ENCODE measurements at places on chromosomes 3 and 15.

GRCh38 chr3:171347301-171348039, 112.7 kb downstream of the TNIK start:
- no peak for DNase-seq

- no peak for DNase-seq
These were observed 427.7 kb downstream of the GABRG3 start for GRCh38 chr15:27398631-27399161.

DNA sequence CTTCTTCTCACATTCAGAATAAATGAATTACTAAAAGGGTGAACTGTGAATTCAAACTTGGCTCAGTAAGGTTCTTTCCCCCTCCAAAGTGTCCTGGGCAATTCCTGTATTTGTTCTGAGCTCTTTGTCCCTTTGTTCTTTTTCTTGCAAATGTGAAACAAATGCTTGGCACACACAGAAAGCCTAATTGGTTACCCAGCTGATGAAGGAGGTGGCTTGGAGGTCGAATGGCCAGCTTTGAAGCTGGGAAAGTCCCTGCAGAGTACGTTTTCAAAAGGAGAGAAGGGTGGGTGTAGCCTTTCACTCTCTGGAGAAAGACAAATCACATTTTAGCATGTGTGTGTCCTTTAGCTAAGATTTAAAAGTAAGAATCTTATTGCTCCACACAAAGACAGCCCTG, 154.4 kb downstream of the PEX5L start:
- no peak for DNase-seq

DNA sequence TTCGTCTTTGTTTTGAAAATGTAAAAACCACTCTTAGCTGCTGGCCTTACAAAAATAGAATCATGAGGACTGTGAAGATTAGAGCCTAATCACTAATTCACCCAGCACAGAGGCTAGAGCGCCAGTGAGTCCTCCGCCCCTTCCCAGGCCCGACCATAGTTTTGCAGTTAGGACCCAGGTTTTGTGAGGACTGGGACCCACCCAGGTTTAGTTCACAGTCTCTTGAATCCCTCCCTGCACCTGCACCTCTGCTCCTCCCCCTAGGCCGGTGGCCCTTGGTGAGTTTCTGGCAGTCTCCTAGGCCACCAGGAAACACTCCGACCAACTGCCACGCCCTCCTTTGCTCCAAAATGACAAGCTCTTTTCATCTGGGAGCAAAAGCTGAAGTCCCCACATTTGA, 136.0 kb upstream of the CCDC54 start:
- no peak for DNase-seq

GRCh38 chr3:95302044-95302443, 1239.2 kb downstream of the NSUN3 start:
- no peak for DNase-seq

DNA sequence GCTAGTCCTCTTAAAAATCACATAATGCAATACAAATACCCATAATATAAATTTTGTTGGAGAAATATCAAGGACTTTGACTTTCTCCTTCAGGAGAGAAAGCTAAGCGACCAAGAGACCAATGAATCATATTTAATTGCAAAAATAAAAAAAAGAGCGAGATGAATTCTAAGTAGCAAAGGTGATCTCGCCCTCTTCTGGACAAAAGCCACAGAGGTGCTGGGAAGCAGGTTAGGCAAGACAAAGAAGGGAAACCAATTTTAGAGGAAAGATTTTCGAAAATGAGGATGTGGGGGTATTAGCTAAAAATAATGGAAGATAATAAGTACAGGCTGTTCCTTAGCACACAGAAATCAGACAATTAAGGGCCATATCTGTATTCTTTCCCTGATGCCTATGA, 111.4 kb upstream of the PLAAT1 start:
- no peak for DNase-seq

DNA sequence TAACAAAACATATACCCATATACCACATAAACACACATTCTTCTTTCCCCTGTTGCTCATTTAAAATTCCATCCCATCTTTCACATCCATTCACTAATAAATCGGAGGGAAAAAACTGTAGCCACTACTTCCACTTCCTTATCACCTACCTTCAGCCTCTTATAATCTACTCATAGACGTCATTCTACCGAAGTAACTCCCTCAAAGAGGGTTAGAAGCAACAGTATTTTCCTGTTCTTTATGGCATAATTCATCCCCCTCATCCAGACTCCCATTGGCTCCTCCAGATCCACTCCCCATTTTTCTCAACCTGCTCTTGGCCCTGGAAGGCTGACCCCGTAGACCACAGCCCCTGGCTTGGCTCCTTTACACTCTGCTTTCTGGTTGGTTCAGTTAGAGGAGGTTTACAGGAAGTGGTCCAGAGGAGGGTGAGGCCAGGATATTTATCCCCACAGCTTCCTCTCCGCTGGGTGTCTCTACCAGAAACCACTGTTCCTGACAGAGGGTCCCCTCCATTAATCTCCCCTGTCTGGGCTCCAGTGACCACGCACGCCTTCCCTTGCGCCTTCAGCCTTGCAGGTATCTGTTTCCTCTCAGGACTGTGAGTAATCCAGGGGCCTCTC, 46.3 kb downstream of the FMN1 start:
- DNase-seq, result no peak

DNA sequence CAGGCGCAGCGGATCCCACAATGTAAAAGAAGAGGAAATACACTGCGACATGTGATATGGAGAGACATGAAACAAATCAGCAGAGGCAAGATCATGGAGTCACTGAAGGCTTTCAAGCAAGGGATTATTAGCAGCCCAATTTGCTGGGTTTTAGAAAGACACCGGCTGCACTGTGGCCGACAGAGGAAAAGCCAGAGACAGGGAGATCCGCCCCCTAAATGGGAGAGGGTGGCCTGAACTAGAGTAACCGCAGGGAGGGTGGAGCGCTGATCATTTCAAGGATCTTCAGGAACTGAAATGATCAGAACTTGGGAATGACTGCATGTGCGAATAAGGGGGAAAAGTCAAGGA, 612 bp upstream of the C15orf40 start:
- no peak for DNase-seq

DNA sequence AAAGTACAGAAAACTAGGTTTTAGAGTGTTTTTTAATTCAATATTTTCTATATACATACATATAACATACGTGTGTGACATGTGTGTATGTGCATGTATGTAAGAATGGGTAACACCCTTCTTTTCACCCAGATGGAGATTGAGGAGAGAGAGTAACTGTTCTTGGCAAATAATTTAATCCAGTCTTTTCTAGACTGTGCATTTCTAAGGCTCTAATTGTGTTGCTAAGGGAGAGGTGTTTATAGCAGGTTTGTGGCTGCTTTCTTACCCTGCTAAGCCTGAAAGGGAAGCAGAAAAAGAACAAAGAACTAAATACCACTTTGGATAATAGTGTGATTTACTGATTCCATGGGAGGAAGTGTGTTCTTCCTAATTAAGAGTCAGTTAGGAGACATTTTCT, 46.0 kb upstream of the ALDH1L1 start:
- no peak for DNase-seq

DNA sequence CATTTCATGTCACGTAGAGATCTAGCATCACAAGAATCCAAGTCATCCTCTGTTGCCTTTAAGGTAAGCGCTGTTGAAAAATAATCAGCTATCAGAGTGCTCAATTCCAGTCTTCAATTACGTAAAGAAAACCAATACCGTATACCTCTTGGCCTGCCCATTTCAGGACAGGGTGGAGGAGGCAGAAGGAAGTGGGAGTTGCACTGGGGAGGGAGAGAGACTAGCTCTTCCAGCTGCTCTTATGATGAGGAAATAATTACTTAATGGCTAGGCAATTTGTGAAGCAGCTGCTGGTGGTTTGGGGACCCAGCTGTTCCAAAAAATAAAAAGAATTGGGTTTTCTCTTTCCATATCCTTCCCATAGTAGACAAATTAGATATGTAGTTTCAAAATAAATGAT, 365.8 kb upstream of the MCTP2 start:
- DNase-seq, result no peak

GRCh38 chr15:26661107-26661506, 111.8 kb downstream of the GABRB3 start:
- no peak for DNase-seq

DNA sequence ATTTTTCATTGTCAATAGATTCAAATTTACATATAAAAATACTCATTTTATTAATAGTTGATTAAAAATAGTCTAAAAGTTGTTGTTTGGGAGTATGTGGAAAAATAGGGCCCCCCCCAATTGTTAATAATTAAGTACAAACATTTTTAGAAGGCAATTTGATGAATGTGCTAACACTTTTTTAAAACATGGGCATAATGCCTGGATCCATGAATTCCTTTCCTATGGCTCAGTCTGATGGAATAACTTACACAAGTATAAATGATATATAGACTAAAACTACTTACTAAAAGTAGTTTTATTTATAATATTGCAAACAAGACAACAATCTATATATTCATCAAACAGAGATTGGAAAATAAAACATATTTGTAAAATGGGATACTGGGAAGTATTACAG, 247.2 kb upstream of the LRRN1 start:
- no peak for DNase-seq

GRCh38 chr15:70613271-70613670, 150.1 kb downstream of the UACA start:
- no peak for DNase-seq

DNA sequence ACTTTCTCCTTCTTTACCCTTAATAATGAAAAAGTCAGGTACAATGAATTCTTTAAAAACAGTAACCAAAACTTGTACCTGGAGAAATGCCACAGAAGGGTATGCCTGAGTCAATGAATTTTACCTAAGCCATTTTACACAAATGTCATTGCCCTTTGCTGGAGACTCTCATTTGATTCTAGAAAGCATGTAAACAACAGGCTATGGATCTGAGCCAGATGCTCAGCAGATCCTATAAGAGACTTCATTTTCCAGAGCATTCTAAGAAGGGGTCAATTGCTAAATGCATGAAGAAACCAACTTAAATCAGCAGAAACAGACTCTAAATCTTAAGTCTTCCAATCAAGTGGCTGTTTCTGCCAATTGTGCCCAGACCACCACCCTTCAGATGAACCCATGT, 83.8 kb upstream of the GALNT15 start:
- DNase-seq, result no peak

DNA sequence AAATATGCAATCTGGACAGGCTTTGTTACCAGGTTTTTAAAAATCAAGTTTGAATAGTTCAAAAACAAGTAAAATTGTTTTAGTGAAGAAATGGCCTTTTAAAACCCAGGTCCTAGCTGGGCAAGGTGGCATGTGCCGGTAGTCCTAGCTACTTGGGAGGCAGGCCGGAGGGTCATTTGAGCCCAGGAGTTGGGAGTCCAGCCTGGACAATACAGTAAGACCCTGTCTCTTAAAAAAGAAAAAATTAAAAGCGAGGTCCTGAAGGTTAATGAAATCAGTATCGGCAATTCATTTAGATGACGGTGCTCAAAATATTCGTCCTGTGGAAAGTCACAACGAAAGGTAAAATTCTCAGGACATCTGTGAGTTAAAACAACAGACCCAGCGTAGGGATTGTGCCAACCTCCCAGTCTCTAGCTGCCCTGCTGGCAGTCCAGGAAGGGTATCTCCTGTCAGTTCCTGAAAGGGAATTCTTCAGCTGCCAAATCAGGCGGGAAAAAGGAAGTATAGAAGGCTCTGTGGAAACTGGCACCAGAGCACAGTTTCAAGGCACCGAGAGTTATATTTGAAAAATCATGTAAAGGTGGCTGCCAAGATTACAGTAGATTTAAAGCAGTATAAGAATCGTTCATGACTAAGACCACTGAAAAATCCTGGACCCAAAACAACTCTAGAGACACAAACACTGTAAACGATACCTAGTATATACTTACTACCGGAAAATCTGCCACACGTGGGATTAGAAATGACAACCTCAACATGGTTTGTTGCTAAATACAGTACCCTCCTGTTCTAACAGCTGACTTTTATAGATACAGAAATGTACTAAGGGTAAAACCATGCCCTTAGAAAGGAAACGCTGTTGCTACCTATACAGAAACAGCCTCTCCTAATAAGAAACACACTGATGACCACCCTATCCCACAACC, 1.2 kb upstream of the ABHD17C start:
- DNase-seq, result no peak

DNA sequence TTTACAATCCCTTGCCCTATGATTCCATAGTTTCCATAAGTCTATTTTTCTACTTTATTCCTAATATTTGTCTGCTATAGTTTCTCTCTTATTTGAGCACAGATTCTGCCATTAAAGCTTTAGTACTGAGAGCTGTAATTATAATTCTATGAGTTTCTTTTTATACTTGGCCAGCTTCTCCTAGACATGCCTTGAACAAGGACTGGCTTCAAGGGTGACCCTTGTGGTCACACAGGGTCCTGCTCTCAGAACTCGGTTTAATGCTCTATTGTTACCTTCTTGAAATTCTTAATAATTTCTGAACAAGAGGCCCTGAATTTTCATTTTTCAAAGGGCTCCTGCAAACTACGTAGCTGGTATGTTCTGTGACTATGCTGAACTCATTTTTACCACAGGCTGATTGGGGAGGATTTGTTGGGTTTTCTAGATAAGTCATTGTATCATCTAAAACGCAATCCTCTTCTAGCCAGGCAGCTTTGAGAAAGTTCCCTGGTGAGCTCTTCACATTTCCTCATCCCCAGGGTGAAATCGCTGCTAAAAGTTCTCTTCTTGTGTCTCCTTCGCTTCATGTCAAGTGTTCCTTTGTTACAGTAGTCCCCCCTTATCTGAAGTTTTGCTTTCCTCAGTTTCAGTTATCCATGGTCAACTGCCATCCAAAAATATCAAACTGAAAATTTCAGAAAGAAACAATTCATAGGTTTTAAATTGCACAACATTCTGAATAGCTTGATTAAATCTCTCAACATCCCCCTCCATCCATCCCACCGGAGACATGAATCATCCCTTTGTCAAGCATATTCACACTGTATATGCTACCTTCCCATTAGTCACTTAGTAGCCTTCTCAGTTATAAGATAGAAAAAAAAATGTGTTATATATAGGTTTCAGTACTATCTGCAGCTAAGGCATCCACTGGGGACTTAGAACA, 12.6 kb upstream of the PLCL2 start:
- no peak for DNase-seq

GRCh38 chr3:148588291-148588690, 109.4 kb upstream of the AGTR1 start:
- no peak for DNase-seq

DNA sequence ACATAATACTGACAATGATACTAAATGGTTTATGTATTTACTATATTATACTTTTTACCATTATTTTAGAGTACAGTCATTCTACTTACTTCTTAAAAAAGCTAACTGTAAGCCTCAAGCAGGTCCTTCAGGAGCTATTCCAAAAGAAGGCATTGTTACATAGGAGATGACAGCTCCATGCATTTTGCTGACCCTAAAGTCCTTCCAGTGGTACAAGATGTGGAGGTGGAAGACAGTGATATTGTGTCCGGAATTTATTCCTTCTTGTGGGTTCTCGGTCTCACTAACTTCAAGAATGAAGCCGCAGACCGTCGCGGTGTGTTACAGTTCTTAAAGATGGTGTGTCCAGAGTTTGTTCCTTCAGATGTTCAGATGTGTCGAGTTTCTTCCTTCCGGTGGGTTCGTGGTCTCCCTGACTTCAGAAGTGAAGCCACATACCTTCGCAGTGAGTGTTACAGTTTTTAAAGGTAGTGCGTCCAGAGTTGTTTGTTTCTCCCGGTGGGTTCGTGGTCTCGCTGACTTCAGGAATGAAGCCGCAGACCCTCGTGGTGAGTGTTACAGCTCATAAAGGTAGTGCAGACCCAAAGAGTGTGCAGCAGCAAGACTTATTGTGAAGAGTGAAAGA, 20.9 kb downstream of the AVEN start:
- DNase-seq, result no peak

GRCh38 chr3:179949412-179949811, 87.3 kb downstream of the PEX5L start:
- DNase-seq, result no peak

- no peak for DNase-seq
These were observed 5.8 kb downstream of the CELSR3 start for GRCh38 chr3:48656841-48657281.

- no peak for DNase-seq
These were observed 249.4 kb downstream of the LPP start for GRCh38 chr3:188403404-188403803.
